ENCODE measurements at places on chromosomes 12 and 14. TPM values are rescaled to one million over a fixed set of nuclear protein-coding genes. Genes with fewer than 3 reads are reported as not detected.

Gene APOF
- total RNA-seq = not detected

Gene RHEBL1
- total RNA-seq = 2.3 TPM

Gene UNC79
- total RNA-seq = 29.5 TPM

Gene CPNE6
- total RNA-seq = 0.44 TPM

GRCh38 chr12:123363740-123364531 is 711 bp downstream of the SBNO1 start:
- peak; percentile 32 for DNase-seq
